ENCODE measurements at places on chromosomes 11 and 22.

DNA sequence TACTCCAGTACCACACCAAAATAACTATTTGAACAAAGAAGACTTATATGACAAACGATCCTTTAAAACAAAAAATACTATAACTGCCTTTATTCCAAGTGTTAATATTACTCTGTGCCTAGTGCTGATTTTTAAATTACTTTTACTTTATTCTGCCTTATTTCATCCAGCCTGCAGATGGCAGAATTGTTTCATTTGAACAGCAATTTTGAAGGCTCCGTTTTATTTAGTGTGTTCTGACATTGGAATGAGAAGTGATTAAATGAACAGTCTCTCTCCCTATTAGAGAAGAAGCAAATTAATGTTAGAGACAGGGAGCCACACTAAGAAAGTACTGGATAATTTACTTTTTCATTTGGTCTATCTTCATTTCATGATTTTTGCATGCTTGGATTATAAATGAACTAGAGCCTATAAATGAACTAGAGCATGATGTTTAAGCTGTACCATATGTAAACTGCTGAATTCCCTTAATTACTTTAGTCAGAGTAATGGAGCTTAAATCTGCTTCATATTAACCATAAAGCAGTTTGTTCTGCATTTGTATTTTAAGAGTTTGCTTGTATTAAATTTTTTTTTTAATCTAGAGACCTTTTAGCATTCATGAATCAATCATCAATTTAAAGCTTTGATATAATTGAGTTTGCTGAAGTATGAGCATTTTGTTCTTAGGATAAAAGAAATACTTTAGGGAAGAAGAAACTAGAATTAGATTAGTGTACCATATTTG, 9.8 kb downstream of the PDHX start:
- peak; percentile 48 for DNase-seq

DNA sequence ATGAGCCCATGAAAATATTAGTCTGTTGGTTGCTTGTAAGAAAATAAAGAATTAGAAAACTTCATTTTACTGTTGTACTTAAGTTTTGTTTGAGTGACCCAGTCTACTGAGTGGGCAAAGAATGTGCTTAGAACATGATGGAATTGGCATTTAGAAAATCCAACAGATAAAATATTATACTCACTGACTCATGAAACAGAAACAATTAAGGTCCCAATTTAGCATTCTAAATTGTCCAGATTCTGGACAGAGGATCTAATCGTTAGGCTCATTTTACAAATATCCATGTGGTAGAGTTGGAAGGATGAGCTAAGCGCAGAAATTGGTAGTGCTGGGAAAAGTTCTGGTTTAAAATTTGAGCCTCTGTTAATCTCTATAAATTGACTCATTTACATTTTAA, 45.4 kb downstream of the METTL15 start:
- DNase-seq, result no peak

GRCh38 chr11:83319346-83319745, 33.2 kb upstream of the CCDC90B start:
- no peak for DNase-seq

- no peak for DNase-seq
These were observed 72.3 kb downstream of the MN1 start for GRCh38 chr22:27729246-27729645.

- DNase-seq, result no peak
These were observed 7.4 kb upstream of the CREBZF start for GRCh38 chr11:85672105-85672902.

DNA sequence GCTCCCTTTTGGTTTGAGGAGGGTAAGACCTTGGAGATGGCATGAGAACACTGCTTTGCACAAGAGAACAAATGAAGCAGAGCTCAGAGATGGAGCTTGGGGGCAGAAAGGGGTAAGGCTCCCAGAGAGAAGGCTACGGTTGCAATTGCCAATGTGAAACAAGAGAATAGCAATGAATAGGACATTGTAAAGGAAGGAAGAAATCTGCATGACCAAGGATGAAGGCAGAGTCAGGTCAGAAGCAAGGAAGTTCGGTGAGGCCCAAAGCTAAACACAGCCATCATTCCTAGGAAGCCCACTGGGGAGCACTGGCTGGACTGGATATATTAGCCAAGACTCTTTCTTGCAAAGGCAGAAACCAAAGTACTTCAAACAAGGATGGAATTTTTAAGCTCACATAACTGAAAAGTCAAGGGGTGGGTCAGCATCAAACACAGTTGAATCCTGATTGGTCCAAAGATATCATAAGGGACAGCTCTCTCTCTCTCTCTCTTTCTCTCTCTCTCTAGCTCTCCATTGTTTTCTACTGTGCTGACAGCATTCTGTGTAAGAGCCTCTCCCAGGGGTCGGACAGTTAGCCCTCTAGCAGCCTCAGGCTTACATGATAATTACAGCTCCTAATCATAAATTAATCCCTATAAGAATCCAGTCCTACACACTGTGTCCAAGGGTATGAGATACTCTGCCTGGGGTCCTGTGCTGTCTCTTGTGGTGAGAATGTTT, 484.3 kb downstream of the SOX6 start:
- no peak for DNase-seq

- DNase-seq, result no peak
These were observed 11.1 kb upstream of the ST3GAL4 start for GRCh38 chr11:126344141-126345080.

DNA sequence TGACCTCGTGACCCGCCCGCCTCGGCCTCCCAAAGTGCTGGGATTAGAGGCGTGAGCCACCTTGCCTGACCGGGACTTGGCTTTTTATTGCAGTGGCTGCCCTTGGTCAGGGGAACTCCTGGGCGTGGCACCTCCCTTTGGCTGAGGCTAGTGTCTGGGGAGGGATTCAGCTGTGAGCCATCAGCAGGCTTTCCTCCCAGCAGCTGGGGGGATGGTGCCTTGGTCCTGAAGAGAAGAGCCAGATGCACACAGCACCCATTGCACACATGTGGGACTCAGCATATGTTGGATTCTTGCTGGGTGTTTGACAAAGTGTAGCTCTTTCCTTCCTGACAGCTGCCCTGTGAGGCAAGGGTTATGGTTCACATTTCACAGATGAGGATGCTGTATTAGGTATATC, 8.4 kb downstream of the CYTH4 start:
- no peak for DNase-seq

DNA sequence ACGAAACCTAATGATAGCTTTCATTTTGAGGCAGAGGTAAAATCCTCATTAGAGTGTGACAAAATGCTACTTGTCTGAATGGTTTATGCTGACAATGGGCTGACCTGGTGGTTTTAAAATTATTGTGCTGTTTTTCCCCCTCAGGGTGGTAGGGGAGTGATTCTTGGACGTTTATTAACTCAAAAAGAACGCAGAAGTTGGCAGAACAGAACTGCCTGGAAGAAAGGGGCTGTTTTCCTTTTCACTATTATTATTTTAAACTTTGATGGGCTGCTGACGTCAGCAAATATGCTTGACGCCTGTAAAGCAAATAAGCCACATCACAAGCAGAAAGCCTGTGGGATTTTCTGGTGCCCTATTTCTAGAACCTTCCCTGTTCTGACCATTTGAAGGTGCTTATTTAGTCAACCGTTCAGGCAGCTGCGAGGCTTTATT, 4.0 kb downstream of the RASSF10 start:
- DNase-seq, result no peak

- no peak for DNase-seq
These were observed 179.2 kb downstream of the DBX1 start for GRCh38 chr11:19980957-19981669.

DNA sequence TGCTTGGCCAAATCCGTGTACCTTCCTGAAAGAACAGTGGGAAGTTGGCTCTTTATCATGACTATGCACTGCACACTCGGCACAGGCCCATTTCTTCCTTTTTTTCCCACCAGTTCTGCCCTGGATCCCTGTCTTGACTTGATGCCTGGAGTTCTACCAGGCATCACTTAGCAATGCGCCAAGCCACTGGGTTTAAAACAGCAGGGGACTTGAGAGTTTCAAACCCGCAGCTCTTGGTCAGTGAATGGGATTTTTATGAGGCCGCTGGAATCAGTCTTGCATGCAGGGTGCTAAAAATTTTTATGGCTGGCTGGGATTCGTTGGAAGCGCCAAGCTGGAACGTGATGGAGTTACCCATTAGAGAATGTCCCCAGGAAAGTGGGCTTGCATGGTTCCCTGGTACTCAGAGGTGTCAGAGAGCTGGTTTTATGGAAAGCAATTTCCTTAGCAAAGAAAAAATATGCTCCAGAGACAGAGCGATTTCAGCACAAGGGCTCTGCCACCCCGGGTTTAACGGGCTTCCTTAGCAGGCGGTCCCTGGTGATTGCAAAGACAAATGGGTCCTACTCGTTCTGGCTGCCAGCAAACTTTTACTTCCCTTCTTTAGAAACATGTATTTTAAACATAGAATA, 432.9 kb downstream of the TENM4 start:
- no peak for DNase-seq

GRCh38 chr11:30351061-30351460, 28.2 kb downstream of the ARL14EP start:
- DNase-seq, result no peak

DNA sequence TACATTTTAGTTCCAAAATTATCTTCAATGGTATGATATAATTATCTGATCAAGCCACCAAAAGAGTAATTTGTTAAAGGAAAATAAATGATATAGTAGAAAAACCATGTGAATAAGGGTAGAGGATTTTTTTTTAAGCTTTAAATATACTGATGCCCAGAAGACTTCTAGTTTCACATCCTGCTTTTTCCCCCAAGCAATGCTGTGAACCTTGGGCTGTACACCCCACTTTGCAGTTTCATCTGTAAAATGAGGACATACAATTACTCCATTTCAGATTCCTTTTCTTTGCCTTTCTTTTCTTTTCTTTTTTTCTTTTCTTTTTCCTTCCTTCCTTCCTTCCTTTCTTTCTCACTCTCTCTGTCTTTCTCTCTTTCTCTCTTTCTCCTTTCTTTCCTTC, 1125.4 kb downstream of the DLG2 start:
- DNase-seq, result no peak

- DNase-seq, result no peak
These were observed 1.9 kb downstream of the TPP1 start for GRCh38 chr11:6617315-6617781.

GRCh38 chr11:27204529-27204928, 158.5 kb downstream of the CCDC34 start:
- DNase-seq, result no peak

DNA sequence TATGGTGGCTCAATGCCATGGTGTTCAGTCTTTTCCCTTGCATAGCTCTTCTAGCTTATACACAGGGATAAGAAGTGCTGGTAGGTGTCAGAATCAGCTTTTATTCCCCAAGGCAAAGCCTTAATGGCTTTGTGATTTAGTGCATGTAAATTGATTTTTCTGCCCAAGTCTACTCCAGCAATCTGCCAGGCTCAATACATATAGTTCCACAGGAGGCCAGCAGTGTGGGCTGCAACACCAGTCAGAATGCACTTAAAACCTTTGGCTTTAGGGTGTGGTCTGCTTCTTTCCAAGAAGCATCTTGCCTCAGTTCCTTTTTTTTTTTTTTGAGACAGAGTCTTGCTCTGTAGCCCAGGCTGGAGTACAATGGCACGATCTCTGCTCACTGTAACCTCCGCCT, 14.5 kb upstream of the CAPRIN1 start:
- no peak for DNase-seq

GRCh38 chr22:27799015-27799826, 2.3 kb downstream of the MN1 start:
- DNase-seq, result no peak

GRCh38 chr11:47124675-47125074, 52.0 kb downstream of the ARFGAP2 start:
- no peak for DNase-seq

DNA sequence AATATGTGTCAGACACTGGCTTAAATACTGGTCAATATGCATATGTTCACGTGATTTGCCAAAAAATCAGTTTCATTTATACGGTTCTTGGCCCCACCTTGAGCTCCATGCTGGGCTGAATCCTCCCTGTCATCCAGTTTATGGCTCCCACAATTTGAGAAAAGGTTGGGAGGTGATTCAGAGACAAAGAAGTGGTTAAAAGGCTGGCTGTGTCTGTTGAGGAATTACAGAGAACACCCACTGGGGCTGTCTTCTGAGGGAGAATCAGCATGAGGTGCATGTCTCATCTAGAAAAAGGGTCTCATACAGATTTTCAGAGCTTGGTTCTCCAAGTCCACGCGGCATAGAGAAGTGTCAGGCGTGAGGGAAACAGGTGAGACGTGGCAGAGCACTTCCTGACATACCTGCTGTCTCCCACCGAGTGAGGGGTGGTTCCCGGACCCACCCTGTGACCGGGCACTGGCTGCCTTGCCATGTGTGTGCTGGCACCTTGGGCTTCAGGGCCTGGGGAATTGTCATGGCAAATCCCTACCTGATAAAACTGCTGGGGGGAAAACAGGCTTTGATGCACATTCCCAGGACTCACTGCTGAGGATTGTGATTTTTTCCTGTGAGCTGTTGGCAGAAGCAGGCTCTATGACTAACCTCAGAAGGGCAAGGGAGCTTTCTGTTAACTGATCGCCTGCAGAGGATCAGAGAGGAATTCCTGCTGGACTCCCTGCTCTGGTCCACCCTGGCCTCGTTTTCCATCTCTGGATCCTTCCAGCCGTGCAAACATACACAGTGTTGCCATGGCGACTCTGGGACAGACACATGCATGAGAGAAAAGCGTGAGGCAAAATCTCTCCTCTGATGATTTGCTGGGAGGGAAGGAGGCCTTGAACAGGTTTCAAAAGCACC, 223.6 kb downstream of the ADAMTS15 start:
- no peak for DNase-seq

DNA sequence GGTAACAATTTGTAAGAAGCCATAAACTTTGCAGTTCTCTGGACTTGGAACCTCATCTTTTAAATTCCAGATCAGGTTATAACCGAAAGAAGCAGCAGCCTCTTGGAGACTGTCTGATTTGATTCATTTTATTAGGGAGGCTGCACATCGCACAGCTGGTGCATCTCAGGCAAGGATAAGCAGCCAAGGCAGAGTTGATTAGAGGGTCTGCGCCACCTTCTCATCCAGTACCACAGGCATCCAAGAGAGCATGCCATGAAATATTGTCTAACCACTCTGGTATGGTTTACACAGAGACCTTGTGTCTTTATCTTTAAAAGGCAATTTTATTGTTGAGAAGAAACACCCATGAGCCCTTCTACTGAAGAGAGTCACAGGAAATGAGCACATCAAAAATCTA, 16.2 kb upstream of the CWF19L2 start:
- DNase-seq, result no peak

- DNase-seq, result no peak
These were observed 51.0 kb downstream of the TRAF6 start for GRCh38 chr11:36459046-36459445.

DNA sequence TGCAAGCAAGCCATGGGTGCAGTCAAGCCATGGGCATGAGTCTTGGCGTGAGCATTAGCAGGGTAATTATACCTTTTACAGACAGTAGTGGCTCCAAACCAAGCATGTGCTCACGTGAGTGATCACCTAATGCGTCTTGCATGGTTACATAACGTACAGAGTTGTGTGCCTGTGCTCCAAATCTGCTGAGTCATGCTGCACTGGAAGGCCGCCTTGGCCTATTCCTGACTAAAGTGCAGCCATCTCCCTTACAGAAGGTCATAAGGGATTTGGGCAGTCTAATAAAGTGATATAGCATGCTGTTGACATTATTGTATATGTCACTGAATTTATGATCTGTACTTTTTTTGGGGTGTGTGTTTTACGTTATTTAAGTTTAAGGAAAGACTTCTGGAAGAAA, 102.4 kb downstream of the ARHGAP42 start:
- DNase-seq, result no peak

GRCh38 chr11:8352876-8353505, 89.3 kb upstream of the LMO1 start:
- no peak for DNase-seq

Measured in SK-N-MC (cell line).